ENCODE measurements at places on chromosomes 11 and 22.

DNA sequence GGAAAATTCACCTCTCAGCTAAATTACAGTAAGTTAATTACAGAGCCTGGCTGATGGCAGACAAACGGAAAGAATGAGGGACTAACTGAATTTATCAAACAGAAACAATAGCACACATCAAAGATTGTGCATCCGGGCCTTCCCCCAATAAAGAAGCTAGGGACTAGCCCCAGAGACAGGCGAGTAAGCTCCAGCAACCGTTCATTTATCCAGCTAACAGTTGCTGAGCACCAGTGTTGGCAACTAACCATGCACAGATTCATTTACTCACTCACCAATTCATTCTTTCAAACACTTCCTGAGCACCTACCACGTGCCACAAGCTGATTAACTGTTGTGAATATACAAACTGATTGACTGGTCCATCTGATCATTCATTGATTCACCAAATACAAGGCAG, 51.2 kb downstream of the SMCO4 start:
- no peak for DNase-seq

DNA sequence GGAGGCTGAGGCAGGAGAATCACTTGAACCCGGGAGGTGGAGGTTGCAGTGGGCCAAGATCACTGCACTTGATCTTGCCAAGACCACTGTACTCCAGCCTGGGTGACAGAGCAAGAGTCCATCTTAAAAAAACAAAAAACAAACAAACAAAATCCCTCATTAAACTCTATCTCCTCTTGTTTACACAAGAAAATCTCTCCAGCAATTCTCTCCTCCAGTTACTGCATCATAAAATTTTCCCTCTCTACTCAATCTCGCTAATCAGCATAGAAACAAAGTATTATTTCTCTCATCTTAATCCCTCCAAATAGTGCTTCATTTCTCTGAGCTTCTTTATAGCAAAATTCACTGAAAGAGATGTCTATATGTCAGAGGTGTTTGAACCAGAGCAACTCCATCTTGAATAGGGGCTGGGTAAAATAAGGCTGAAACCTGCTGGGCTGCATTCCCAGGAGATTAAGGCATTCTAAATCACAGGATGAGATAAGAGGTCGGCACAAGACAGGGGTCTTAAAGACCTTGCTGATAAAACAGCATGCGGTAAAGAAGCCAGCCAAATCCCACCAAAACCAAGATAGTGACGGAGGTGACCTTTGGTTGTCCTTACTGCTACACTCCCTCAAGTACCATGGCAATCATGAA, 19.8 kb downstream of the MTMR2 start:
- DNase-seq, result no peak

GRCh38 chr11:104699981-104700380, 198.3 kb downstream of the CASP12 start:
- DNase-seq, result no peak

GRCh38 chr11:102623128-102623527, 2.0 kb downstream of the MMP20 start:
- DNase-seq, result no peak

DNA sequence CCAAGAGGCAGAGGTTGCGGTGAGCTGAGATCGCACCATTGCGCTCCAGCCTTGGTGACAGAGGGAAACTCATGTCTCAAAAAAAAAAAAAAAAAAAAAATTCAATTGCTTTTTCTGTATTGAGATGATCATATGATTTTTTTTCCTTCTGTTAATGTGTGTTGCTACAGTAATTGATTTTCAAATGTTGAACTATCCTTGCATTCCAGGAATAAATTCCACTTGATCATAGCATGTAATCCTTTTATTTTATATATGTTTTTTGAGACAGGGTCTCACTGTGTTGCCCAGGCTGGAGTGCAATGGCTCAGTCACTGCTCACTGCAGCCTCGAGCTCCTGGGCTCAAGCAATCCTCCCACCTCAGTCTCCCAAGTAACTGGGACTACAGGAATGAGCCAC, 33.3 kb downstream of the MOV10L1 start:
- DNase-seq, result no peak

DNA sequence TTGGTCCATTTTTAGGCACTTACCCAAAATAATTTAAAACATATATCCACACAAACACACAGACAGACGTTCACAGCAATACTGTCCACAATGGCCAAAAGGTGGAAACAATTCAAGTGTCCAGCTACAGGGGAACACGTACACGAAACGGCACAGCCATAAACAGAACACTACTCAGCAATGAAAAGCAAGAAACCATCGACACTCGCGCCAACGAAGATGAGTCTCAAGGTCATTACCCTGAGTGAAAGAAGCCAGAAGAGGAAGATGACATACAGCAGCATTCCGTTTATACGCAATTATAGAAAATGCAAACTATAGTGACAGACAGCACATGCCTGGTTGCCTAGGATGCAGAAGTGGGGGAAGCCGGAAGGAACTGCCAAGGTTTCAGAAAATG, 13.4 kb upstream of the COMT start:
- DNase-seq, result no peak

GRCh38 chr11:11021563-11021962, 163.7 kb upstream of the ZBED5 start:
- no peak for DNase-seq

DNA sequence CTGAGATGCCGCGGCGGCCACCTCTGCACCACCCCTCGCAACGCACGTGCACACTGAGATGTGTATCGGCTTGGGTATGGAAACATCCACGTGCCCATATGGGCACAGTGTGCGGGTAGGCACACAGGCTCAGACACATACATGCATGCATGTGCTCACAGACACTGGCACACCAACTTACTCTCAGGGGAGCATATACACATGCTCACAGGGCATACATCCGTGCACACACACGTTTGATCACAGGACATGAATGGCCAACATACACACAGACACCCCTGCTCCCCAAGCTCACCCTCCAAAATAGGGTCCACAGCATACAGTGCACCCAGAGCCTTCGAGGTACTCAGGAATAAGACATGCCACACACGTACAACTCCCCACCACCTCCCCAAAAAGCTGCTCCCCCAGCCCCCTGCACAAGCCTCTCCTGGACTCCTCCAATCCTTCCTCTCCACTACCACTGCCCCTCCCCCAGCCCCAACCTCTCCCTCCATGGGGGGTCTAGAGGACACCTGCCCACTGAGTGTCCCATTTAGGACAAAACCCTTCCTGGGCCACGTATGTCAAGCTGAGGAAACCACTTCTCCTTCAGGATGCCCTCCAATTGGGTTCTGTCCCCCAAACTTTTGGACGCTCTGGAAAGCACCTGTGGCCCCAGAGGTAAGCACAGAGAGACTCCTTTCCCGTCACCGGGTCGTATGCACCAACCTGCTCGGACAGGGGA, 53.1 kb downstream of the SLC22A12 start:
- DNase-seq, result no peak

GRCh38 chr22:32723643-32724042, 77.9 kb upstream of the TIMP3 start:
- peak; percentile 23 for DNase-seq

- no peak for DNase-seq
These were observed 708 bp downstream of the SCO2 start for GRCh38 chr22:50524676-50525103.

- DNase-seq, result peak; percentile 5
These were observed 52.2 kb downstream of the ANO5 start for GRCh38 chr11:22244986-22245592.

DNA sequence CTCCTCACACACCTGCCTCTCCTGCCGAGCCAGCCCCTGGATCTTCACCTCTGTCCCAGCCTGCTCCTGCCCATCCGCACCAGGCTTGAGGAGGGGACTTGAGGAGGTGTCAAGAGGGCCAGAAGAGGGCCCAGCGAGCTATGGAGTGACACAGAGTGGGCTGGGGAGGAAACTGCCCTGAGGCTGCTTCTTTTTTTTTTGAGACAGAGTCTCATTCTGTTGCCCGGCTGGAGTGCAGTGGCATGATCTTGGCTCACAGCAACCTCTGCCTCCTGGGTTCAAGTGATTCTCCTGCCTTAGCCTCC, 21.9 kb upstream of the CDON start:
- no peak for DNase-seq

DNA sequence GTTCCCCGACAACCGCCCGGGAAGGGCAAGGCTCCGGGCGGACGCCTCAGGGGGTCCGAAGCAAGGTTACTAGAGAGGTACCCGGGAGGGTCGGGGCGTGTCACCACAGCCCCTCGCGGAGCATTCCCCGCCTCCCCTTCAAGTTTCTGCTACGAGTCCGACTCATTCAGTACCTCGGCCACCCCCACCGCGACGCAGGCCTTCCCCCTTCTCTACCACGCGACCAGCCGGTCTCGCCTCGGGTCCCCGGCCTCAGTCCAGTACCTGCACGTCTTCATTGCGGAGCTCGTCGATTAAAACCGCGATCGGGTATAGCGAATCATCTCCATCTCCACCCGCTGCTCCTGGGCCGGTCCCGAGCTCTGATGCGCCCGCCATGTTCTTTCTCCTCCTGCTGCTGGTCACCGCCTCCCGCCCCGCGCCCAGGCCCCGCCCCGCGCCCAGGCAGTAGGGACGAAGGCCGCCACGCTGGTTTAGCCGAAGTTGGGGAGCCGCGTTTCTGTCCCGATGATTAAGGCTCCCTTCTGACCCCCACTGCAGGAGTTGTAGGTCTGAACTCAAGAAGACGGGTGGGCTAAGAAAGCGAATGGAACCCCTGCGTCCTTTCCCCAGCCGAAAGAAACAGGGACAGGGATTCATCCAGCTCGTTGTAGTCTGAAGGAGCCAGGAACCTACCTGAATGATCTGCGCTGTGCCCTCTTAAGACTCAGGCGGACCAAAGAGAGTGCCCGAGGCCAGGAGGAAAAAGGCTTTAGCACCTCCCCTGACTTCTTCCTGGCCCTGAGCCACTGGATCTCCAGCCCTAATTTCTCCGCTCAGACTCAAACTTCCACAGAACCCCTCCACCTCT, at the start of gene PPP2R1B:
PPP2R1B (minus strand) TSS at position 406 of the 850 bp plus-strand sequence; CDS start at position 378, 28 bp downstream.
- DNase-seq, result peak; percentile 70

DNA sequence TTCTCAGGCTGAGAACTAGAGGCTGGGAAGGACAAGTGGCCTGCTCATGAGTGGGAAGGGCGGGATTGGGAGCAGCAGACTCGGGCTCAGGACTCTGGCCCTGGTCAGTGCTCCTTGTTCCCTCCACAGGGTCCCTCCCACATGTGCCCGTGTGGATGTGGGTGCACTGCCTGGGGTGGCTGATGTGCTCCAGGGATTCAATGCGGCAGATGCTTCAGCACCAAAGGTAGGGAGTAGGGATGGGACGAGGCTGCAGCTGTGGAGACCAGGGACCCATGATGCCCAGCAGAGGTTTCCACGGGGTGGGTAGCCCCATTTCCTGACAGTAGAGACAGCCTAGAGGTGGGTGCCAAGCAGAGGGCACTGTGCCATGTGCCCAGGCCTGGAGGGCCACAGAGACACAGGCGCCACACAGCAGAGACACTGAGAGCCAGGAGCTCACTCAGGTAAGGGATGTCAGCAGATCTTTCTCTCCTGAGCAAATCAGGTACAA, 89.5 kb downstream of the GGTLC2 start:
- DNase-seq, result no peak

DNA sequence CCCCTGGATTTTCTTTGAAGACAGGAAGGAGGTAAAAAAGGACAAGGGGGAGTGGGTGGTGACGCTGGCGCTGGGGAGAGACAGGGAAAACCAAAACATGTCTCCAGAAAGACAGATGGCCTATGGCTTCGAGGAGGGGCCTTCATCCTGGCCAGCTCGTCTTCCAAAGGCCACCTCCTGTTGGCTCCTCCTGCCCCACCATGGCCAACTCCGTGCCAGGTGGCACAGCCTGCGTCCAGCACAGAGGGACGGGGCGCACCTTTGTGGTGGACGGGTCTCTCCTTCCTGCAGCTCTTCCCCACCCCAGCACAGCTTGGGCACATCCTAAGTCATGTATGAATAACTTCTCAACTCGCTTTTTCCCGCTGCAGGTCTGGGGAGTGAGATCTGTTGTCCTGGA, 22.7 kb downstream of the IGSF9B start:
- no peak for DNase-seq

GRCh38 chr11:67002297-67002913, 20.5 kb upstream of the SYT12 start:
- no peak for DNase-seq

GRCh38 chr11:22780952-22781593, 48.5 kb downstream of the SVIP start:
- peak; percentile 17 for DNase-seq

- no peak for DNase-seq
These were observed 9.4 kb downstream of the IGLL1 start for GRCh38 chr22:23570681-23571080.

- DNase-seq, result no peak
These were observed 40.6 kb upstream of the GNAZ start for GRCh38 chr22:23029521-23030228.

DNA sequence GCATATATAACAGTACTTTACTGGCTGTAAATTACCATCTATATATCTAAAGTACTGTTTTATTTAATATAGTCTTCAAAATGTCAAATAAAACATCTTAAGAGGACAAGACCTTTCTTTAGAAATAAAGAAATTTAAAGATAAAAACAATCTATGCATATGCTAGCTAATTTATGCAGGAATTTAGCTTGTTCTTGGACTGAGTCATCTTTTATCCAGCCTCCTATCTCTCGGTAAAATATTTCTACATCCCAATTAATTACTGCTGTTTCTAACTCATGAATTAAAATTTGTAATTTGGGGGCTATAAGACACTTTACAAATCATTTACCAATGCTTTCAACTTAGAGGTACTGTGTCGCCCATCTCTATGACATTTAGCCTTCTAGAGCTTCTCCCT, 72.8 kb upstream of the DDI1 start:
- DNase-seq, result no peak

GRCh38 chr11:61334434-61335354, 1.7 kb downstream of the TKFC start:
- no peak for DNase-seq

- DNase-seq, result no peak
These were observed 461 bp downstream of the TBC1D10A start for GRCh38 chr22:30326255-30326705.

GRCh38 chr11:102115557-102115956, 5.3 kb downstream of the YAP1 start:
- DNase-seq, result no peak

- DNase-seq, result no peak
These were observed 66.5 kb downstream of the FAM168A start for GRCh38 chr11:73531386-73531785.

DNA sequence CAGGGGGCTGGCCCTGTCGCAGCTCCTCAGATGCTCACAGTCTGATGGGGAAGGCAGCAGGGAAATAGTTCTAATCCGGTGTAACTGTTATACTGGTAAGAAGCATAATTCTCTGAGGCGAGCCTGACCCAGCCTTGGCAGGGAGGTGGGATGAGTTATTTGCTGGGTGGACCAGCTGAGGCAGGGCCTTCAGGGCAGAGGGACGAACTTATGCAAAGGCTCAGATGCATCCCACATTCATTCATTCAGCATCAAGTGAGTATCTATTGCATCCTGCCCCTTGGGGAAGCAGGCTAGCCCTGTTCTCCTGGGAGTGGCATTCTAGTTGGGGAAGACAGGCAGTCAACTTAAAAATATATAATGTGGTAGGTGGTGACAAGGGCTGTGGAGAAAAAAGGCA, 13.6 kb upstream of the SREBF2 start:
- no peak for DNase-seq

GRCh38 chr11:98069861-98070260, 950.9 kb upstream of the CNTN5 start:
- no peak for DNase-seq

Data from immature natural killer cell (primary cell).